ENCODE measurements at places on chromosomes 6 and 20.

DNA sequence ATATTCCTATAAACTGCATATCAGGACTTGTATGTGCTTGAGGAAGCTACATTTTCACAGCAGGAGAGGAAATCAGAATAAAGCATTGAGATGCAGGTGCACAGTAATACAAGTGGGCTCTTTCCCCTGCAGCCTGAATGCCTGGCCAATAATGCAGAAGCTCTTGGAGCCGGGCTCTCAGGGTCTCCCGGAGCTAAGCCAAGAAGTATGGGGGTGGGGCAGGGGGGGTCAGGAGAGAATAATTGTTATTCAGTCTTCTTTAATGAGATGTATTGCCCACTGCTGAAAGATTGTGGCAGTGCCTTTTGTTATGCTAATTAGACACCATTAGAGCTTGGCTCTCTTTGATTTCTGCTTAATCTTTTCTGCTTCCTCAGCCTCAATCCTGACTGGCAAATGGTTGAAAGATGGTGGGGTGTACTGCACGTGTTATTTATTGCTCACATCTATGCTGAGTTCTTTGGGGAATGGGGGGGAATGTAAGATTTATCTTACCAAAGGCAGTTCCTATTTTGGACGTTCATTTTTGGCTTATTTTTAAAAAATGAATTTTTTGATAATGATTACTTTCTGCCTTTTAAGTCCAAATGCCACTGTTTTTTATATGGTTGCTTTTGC is 407.6 kb upstream of the SOX4 start:
- no peak for DNase-seq

- no peak for DNase-seq
Observed at GRCh38 chr6:115602466-115602865, 458.2 kb downstream of the FRK start.

DNA sequence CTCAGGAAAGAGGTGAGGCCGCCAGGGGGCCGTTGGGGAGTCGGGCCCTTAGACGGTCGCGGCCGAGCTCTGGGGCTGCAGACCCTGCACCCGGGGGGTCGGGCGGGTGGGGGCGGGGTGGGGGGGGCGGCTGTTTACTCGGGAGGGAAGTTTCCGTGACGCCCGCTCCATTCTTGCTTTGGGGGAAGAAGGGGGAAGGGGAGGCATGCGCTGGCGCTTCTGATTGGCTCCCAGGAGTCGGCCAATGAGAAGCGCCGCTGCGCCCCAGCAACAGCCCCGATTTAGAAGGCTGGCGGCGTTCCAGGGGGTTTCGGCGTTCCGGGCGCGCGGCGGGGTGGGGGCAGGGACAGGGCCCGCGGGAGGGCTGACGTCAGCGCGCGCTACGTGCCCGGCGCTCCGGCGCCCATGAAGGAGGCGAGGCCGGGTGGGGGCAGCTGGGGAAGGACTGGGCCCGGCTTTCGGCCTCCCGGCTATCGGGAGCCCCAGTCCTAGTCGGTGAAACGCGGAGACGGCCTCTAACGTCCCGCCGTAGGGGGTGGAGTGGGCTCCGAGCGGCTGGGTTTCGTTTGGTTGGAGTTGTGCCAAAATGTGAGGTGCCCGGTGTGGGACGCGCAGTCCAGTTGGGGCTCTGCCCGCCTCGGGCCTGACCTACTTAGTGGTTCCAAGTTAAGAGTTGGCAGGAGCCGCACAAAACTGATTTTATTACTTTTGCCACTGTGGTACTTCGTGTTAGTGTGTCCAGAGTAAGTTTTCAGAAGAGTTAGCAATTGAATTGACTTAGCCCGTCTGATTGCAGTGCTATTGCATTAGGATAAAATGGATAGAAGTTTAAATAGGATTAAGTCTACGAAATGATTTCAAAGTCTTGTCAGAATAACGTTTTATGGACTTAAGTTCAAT is 1.1 kb downstream of the PNRC1 start:
- DNase-seq, result peak; percentile 69

GRCh38 chr20:63751471-63752271 is 12.1 kb downstream of the SLC2A4RG start:
- DNase-seq, result no peak

- DNase-seq, result no peak
Observed at GRCh38 chr6:26552640-26553188, 14.5 kb downstream of the HMGN4 start.

DNA sequence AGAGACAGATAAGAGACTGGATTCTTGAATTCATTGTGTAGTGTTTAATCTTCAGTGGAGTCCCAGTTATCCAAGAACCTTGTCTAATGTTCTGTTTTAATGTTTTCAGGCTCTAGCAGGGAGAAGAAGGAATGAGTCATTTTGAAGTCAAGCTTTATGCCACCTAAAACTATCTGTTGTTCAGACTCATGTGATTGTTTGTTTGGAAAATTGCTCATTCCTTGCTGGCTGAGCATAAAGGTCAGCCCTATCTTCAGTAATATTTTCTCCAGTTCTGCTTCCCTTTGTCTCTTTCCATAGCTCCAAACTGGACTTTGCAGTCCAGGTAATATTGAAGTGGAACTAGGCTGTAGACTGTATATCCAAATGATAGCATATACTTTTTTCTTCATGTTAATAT is 34.2 kb downstream of the CLVS2 start:
- DNase-seq, result no peak

DNA sequence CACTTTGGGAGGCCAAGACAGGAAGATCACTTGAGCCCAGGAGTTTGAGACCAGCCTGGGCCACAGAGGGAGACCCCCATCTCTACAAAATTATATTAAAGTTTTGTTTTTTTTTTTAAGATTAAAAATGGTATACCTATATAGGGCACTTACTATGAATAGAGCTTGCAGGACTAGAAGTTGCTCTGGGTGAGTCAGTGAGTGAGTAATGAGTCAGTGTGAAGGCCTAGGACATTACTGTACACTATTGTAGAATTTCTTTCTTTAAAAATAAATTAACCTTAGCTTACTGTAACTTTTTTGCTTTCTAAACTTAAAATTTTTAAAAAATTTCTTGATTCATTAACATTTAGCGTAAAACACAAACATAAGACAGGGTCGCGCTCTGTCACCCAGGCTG is 29.7 kb downstream of the STK35 start:
- DNase-seq, result no peak

DNA sequence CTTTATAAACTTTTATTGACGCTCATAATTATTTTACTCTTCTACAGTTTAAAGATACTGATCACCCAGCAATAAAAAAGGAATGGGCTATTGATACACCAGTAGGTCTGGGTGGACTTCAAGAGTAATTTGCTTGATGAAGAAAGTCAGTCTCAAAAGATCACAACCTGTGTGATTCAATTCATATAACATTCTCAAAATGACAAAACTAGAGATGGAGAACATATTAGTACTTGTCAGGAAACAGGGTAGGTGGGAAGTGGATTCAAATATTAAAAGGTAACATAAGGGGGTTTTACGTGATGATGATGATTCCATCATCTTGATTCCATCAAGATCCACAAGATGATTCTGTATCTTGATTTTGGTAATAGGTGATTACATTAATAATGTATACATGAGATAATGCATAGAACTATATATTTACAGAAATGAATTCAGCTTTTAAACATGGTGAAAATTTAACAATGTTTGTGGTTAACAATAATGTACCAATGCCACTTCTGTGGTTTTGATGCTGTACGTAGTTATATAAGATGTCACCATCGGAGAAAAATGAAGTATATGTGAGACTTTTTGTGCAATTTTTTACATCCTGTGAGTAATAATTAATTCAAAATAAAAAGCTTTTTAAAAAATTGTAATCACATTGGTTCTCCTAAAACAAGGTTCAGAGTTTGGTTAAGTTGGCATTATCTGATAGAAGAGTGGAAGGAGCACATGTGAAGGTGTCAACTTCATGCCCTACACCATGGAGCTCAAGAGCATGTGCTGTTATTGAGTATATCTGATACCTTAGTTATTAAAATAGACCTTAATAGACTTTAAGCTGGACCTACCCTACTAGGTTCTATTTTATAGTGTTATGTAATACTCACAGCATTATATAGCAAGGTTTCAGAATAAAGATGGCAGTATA is 66.3 kb upstream of the DYNLRB1 start:
- no peak for DNase-seq

DNA sequence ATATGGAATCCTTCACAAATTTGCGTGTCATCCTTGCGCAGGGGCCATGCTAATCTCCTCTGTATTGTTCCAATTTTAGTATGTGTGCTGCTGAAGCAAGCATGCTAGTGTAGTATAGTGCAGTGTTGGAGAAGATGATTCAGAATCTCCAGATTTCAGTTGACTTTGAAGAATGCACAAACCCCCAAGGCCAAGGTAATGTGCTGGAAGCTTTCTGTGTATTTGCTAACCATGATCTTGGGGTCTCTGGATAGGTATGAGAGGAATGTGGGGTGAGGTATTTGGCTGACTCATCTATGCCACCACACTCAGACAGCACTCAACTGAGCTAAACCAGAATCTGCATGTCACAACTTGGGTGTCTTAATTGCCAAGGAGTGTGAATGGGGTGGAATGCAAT is 42.6 kb upstream of the DEK start:
- no peak for DNase-seq

GRCh38 chr6:166520905-166521834 is 65.3 kb downstream of the RAMACL start:
- no peak for DNase-seq

- no peak for DNase-seq
Observed at GRCh38 chr6:4637691-4638433, 138.3 kb upstream of the CDYL start.

GRCh38 chr6:102885165-102885564 is 1491.7 kb downstream of the GRIK2 start:
- no peak for DNase-seq

DNA sequence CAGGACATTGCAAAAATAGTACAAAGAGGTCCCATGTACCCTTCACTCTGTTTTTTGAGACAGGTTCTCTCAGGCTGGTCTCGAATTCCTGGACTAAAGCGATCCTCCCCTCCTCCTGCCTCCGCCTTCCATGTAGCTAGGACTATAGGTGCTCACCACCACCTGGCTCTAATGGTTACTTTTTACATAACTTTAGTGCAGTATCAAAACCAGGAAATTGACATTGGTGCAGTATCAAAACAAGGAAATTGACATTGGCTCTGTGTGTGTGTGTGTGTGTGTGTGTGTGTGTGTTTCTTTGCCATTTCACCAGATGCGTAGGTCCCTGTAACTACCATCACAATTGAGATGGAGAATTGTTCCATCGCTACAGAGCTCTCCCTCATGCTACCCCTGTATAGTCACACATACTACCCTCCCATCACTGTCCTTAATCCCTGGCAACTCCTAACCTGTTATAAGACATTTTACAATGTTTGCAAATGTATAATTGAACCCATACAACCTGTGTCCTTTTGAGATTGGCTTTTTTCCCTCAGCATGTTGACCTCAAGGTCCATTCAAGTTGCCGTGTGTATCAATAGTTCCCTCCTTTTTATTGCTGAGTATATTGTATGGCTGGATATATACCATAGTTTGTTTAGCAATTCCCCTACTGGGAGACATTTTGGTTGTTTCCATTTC is 28.3 kb upstream of the RIPOR2 start:
- no peak for DNase-seq

- no peak for DNase-seq
Observed at GRCh38 chr6:105256619-105257018, 76.8 kb upstream of the POPDC3 start.

GRCh38 chr6:112325444-112325843 is 21.7 kb upstream of the RFPL4B start:
- no peak for DNase-seq

- DNase-seq, result no peak
Observed at GRCh38 chr6:42896178-42896719, 16.8 kb downstream of the RPL7L1 start.

DNA sequence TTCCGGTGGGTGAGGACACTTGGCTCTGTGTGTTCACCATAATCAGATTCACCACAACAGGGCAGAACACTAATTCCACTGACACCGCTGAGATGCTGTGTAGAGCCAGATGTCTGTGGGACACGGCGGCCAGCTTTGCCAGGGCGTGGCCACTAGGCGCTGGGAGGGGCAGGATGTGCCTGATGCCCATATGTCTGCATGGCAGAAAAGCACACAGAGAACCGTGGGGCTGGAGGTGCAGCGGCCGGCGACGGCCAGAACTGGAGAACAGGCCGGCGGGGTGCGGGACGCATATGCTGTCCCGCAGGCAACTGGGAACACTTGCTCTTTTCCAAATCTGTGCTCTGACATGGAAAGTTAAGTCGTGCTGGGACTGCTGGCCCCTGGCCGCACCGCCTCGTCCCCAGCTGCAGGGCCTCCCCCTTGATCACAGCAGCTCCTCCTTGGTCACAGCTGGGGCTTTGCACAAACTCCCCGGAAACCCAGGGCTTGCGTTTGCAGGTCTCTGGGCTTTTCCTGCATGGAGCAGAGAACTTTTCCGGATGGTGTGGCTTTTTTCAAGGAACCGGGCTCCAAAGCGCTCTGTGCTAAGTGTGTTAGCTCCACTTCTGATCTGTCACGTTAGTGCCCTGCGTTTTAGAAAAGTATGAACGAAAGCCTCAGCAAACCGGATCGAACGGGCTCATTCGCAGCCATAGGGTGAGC is 31.1 kb downstream of the NTSR1 start:
- DNase-seq, result no peak

GRCh38 chr6:15417811-15418210 is 171.9 kb downstream of the JARID2 start:
- DNase-seq, result no peak

- no peak for DNase-seq
Observed at GRCh38 chr20:62370115-62370806, 3.1 kb upstream of the LAMA5 start.

GRCh38 chr6:147841547-147842148 is 333.2 kb downstream of the SAMD5 start:
- no peak for DNase-seq

DNA sequence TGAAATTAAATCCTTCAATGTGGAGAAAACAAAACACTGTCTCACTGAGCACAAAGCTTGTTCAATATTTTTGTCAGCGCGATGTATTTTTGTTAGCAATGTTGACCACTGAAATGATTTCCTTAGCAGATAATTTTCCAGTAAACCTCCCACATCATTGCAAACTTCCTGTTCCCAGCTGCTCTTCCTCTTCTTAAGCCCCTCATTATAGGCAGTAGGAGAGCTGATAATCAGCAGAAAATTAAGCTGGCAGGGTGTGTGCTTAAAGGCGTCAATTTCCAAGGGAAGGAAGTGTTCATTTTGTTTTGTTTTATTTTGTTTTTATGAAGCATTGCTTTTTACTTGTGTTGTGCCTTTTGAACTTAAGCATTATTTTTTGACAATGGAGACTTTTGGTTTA is 29.1 kb upstream of the TMEM14A start:
- DNase-seq, result no peak

DNA sequence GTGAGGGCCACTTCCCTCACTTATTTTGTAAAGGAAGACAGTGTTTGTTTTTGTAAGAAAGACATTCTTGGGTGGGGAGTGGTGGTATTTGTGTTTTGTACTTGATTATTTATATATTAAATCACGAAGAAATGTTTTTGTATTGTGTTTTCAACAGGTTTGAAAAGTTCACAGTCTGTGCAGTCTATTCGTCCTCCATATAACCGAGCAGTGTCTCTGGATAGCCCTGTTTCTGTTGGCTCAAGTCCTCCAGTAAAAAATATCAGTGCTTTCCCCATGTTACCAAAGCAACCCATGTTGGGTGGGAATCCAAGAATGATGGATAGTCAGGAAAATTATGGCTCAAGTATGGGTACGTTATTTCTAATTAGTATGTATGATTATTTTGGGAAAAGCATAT is 137.2 kb downstream of the NCOA3 start:
- DNase-seq, result no peak

- no peak for DNase-seq
Observed at GRCh38 chr20:3011752-3012151, 31.7 kb upstream of the GNRH2 start.
